ENCODE measurements at places on chromosomes 12 and 14.

- DNase-seq, result no peak
Observed at GRCh38 chr12:57145460-57146059, 1.9 kb downstream of the LRP1-AS start.

GRCh38 chr14:87613881-87614280 lies 379.1 kb downstream of the GALC start:
- no peak for DNase-seq

DNA sequence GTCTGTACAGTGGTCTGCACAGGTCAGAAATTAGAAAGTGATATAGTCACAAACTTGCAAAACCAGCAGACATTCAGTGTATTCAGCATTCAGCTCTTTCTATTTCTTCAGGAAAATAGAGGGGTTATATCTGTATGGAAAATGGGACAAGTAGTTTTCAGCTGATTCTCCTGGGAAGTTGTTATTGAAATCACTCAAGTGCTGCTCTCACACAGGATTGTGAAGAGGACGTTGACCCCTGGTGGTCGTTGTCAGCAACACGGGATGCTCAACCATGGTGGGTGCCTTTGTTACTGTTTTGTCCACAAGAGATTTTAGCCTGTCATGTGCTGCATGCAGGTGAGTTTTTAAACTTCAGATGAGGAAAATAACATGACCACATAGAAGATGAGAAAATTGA lies 981.8 kb downstream of the TMEM121 start:
- DNase-seq, result no peak

GRCh38 chr14:25400607-25401206 lies 350.8 kb upstream of the STXBP6 start:
- DNase-seq, result peak; percentile 66

GRCh38 chr12:121717041-121717699 lies 4.6 kb downstream of the TMEM120B start:
- peak; percentile 48 for DNase-seq

- no peak for DNase-seq
Observed at GRCh38 chr12:23002381-23002780, 377.4 kb downstream of the ETNK1 start.

GRCh38 chr14:88196925-88197324 lies 126.1 kb downstream of the KCNK10 start:
- DNase-seq, result no peak

- DNase-seq, result no peak
Observed at GRCh38 chr14:73333031-73333430, 95.7 kb downstream of the PAPLN start.

- no peak for DNase-seq
Observed at GRCh38 chr12:6394398-6394797, 10.4 kb downstream of the LTBR start.

GRCh38 chr12:128619263-128619662 lies 204.5 kb downstream of the SLC15A4 start:
- DNase-seq, result no peak

GRCh38 chr14:54344445-54344844 lies 52.4 kb upstream of the CDKN3 start:
- DNase-seq, result no peak

GRCh38 chr14:72291908-72292688 lies 359.9 kb downstream of the RGS6 start:
- DNase-seq, result peak; percentile 80

- no peak for DNase-seq
Observed at GRCh38 chr12:123427036-123427769, 9.3 kb downstream of the RILPL2 start.

GRCh38 chr12:131054345-131055092 lies 100.8 kb downstream of the ADGRD1 start:
- DNase-seq, result no peak

DNA sequence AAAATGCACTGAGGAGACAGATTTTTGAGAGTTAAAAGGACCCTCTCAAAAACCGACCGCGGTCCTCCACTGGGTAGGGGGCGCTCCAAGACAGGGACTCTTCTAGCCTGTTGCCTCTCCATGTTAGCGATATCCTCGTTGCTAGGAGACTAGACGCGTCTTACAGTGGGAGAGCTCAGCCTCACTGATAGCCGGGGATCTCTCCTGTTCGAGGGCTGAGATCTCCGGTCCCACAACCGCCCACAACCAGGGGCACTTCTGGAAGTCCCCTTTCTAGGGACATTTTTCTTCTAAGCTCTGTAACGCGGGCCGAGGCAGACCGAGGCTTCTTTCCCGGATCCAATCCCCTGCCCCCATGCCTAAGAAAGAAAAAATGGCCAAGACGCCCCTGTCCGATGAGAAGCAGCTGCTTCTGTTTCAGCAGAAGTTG lies 21.3 kb downstream of the FKBP11 start:
- peak; percentile 89 for DNase-seq

GRCh38 chr12:8946733-8947132 lies 2.7 kb downstream of the M6PR start:
- DNase-seq, result no peak

DNA sequence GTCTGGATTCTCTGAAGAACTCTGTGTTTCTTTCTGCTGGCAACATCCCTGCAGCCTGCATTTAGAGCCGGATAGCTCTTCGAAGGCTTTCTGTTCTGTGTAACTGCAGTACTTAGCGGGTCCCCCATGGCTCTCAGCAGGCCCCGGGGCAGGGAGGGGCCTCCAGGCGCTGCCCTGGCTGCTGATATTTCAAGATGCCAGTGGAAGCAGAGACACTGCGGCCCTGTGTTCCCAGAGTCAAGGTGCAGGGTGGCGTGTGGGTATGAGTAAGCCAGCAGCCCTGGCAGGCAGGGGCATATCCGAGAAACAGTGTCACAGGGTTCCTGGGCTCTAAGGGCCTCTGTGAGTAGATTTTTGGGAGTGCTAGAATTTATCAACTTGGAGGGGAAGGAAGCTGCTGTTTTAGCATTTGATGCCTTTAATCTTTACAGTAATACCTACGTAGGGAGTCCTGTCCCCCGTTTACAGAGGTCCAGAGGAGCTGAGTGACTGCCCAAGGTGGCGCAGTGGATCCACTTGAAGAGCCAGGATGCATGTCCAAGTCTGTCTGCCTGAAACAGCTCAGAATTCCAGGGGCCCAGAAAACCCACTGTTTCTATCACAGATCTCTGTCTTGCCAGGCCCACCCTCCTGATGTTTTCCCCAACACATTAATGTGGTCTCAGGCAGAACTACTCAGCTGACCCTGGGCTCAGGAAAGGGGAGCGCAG lies 16.2 kb downstream of the ESRRB start:
- no peak for DNase-seq

- no peak for DNase-seq
Observed at GRCh38 chr14:93772263-93772662, 16.0 kb downstream of the PRIMA1 start.

- DNase-seq, result peak; percentile 48
Observed at GRCh38 chr12:29350080-29350479, 30.9 kb downstream of the ERGIC2 start.

DNA sequence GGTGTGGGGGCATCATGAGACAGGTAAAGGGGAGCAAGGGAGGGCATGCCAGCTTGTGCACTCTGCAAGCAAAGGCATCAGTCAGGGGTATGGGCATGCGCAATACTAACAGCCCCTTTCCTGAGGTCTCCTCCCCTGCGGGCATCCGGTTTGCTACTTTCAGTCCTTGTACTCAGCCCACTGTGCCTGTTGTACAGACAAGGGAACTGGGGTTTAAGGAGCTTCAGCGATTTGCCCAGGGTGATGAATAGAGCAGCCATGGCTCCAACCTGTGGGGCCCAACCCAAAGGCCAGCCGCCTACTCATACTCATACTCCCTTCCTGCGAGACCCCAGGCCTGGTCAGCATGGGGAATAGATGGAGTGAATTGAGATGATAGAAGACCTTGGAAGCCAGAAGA lies 66.7 kb downstream of the GALNT16 start:
- DNase-seq, result no peak

- peak; percentile 83 for DNase-seq
Observed at GRCh38 chr14:74611650-74612349, at the start of gene LTBP2. Gene LTBP2 (minus strand): TSS chr14:74612237. CDS start chr14:74611944, 293 bp downstream.

DNA sequence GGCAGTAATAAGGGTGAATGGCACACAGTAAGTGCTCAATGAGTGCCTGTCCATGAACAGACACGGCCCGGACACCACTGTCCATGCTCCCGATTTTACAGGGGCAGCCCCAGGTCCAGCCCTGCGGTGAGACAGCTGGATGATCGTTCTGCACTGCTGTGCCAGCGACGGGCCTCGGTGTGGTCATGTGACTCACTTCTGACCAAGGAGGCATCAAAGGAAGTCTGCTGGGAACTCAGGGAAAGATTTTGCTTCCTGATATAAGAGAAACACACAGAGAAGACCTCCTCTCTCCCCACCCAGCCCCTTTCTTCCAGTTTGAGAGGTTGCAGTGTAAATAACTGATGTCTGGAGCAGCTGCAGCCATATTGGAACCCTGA lies 126.6 kb downstream of the SCARB1 start:
- peak; percentile 61 for DNase-seq

DNA sequence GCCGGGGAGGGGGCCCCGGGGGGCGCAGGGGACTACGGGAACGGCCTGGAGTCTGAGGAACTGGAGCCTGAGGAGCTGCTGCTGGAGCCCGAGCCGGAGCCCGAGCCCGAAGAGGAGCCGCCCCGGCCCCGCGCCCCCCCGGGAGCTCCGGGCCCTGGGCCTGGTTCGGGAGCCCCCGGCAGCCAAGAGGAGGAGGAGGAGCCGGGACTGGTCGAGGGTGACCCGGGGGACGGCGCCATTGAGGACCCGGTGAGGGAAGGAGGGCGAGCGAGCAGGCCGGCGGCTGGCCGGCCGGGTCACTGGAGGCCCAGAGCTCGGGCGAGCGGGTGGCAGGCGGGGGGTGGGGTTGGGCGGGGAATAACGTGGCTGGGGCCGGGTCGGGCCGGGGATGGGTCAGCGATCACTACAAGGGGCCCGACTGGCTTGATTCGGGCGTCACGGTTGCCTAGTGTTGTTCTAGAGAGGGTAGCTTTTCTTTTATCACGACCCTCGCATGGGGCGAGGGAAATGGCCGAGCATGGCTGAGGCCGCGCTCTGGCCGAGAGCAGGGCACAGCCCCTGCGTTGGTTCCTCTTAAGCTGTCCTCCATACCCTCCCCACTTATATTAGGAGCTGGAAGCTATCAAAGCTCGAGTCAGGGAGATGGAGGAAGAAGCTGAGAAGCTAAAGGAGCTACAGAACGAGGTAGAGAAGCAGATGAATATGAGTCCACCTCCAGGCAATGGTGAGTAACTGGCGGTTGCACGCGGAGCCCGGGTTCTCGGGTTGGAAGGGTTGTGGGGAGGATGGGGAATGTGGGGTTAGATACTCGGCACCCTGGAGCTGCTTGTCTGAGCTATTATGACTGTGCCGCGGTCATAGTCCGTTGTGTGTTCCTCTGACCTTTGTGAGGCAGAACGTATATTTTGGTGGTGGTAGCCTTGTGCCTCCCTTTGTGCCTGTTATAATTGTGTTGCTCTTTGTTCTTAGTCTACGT lies 603 bp downstream of the PABPN1 start:
- DNase-seq, result peak; percentile 70
